ENCODE measurements at places on chromosomes 13 and 19.
A peak's percentile ranks its signal among the peaks of the same experiment; 100 is the strongest.

DNA sequence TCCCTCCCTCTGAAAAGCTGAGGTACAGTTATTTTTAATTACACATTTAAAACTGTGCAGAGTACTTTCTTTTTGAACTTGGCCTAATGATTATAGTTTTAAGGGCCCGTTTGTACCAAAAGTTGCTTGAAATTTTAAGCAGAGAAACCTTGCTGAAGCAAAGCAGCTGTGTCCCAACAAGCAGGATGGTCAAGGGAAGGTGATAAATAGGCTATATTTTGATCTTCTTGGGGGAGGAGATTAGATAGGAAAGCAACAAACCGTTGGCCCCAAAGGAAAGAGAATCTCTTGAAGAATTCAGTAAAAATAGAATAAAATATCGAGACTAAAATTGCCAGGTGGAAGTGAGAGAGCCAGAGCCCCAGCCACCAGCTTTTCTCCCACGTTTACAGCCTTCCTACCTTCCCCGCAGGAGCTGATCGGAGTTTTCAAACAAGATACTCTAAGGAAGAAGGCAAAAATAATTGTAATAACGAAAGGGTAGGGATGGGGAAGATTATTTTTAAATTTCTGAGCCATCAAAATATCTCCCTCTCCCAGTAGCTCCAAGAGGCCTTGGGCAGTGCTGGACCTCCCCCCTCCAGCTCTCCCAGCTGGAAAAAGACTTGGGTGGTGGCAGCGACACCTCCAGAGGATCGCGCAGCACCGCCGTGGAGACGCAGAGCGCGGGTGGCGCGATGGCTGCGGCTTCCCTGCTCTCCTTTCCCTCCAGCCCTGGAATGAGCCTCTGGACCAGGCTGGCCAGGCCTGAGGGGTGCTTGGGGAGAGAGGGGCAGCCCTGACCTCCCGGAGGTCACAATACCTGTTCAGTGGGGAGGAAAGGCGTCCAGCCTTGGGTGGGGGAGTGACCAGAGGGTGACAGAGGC, 5.8 kb downstream of the ZIC2 start:
- DNase-seq = no peak

DNA sequence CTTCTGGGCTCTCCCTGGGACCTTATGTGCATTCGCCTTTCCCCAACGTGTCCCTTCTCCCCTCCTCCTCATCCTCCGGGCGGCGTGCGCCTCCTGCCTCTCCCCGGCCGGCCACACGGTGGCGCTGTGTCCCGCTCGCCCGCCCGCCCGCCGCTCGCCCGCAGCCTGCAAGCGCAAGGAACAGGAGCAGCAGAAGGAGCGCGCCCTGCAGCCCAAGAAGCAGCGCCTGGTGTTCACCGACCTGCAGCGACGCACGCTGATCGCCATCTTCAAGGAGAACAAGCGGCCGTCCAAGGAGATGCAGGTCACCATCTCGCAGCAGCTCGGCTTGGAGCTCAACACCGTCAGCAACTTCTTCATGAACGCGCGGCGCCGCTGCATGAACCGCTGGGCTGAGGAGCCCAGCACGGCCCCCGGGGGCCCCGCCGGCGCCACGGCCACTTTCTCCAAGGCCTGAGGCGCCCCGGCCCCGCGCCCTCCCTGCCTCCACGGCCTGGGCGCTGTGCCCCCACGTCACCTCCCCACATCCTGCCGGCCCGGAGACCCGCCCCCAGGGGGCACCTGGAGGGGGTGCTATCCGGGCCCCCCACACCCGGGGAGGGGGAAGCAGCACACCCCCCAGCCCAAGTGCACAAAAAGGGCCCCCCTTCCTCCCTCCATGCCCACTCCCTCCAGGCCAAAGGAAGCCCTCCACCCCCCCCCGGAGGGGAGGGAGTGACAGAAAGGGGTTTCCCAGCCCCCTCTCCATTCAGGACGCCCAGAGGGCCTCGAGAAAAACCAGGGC, 21.9 kb downstream of the ONECUT3 start:
- DNase-seq = no peak

DNA sequence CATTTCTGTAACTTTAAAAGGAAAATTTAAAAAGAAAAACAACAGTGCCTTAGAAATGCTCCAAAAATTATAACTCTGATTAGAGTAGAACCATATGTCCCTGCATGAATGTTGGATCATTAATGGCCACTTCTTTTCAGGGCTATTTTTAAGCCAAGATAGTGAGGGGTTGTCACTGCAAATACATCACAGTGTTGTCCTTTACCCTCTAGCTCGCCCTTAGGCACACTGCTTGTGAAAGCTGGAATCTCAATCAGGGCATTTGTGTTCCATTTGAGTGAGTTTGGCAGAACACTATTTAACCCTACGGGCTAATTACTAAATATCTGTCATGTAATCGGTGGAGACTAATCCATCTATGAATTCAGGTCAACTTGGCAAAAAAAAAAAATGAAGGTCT, 212.2 kb downstream of the NHLRC3 start:
- DNase-seq = no peak

DNA sequence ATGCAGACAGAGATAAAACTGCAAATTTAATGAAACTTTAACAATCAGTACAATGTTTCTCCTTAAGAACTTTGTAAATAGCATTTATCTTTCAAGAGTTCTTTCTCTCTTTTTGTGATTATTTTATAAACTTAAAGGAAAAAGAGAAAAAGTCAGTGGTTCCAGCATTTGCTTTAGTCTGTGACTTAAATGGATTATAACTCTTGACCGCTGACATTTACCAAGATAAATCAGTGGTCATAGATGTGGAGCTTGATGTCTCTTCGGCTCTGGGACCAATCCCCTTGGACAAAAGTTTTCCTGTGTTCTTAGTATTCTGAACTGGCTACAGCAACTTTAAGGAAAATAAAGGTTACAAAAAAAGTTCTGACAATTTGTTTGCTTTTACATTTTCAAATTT, 162.6 kb downstream of the TM9SF2 start:
- no peak for DNase-seq

GRCh38 chr13:48018637-48019036, 17.6 kb upstream of the SUCLA2 start:
- DNase-seq = no peak

DNA sequence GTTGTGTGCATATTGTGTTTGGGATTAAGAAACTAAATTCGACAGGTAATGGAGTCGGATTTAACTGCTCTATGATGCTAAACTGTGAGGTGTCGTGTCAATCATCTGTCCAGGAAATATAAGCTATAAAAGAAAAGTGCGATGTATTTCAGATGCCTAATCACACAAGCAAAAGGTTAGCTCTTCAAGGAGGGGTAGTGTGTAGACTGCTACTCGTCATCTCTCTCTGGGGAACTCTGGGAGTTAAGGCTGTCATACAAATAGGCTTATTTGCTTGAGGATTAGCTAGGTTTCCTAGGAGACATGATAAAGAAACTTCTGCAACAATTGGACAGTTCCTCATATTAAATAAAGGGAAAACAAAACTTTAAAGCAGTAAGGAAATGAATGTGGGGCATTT, 462.1 kb downstream of the OLFM4 start:
- DNase-seq = no peak

- DNase-seq = no peak
These were observed 45.4 kb downstream of the ZIC5 start for GRCh38 chr13:99926014-99926731.

DNA sequence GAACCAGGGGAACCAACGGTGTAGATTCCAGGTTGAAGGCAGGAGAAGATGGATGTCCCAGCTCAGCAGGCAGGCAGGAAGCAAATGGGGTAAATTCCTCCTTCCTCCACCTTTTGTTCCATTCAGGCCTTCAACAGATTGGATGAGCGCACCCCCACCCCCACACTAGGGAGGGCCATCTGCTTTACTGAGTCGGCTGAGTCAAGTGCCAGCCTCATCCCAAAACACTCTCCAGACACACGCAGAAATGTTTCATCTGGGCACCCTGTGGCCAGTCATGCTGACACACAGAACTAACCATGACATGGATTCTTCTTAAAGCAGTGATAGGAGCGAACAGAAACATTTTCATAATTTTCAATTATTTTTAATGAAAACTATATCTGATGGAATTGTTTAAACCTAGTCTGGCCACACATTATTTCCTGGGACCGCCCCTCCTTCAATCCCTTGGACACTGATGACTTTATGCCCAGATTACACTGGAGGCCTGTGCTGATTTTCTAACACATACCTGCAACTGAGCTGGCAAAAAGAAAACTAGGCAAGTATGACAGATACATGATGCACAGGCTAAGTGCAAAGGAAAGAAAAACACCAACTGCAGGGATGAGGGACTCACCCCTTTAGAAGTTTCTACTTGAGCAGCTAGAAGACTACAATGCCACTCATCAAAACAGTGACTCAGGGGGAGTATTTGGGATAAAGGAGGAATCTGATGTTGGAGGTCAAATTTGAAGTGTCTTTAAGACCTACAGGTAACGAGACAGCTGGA, 154.2 kb downstream of the TNFRSF19 start:
- DNase-seq = no peak

DNA sequence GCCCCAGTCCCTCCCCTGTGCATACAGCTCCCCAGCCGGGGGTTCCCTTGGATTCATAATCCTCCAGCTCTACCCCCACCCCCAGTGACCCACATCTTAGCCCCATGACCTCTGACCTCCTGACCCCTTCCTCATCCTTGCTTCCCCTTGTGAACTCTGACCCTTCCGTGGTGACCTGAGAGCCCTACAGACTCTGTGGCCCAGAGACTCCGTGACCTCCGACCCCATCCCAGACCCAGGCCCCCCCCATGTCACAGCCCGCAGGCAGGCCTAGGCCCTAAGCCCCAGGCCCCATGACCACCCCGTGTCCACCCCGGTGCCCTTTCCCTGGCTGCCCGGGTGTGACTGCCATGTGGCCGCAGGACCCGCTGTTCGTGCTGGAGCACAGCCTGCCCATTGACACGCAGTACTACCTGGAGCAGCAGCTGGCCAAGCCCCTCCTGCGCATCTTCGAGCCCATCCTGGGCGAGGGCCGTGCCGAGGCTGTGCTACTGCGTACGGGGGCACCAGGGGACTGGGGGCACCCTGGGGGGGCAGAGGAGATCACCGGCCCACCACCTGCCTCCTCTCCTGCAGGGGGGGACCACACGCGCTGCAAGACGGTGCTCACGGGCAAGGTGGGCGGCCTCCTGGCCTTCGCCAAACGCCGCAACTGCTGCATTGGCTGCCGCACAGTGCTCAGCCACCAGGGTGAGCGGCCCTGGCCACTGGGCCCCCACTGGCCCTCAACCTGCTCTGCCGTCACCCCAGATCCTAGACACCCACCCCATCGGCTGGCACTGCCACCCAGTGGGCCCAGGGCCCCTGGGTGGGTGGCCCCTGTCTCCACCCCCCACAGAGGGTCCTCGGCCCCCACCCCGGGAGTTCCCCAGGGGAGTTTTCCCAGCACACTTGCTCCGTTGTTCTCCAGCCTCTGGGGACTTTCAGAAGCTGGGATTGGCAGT, 2.4 kb upstream of the SPIB start:
- no peak for DNase-seq

- DNase-seq = no peak
These were observed 80.3 kb upstream of the KLHL1 start for GRCh38 chr13:70188567-70188966.

DNA sequence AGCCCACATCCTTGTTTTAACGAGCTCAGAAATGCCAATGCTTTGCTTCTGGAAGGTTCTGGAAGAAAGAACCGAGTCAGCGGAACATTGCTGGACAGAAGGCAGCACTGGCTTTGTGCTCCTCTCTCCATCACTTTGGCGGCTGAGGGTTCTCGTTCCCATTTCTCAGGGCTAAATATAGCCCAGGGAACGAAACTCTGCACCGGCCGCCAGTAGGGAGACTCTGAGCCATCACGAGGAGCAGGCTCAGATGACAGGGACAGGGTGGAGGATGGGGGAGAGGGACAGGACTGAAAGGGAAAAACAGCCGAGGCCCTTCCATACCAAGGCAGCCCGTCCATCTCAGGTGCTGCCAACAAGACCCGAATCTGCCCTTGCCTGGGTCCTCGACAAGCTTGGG, 166.4 kb downstream of the CACNA1A start:
- DNase-seq = no peak

- DNase-seq = no peak
These were observed 96.6 kb downstream of the SIPA1L3 start for GRCh38 chr19:38003438-38004185.

- peak; percentile 58 for DNase-seq
These were observed 1.3 kb upstream of the HNRNPL start for GRCh38 chr19:38850976-38851621.

- no peak for DNase-seq
These were observed 711.4 kb downstream of the DIAPH3 start for GRCh38 chr13:59452189-59452890.

DNA sequence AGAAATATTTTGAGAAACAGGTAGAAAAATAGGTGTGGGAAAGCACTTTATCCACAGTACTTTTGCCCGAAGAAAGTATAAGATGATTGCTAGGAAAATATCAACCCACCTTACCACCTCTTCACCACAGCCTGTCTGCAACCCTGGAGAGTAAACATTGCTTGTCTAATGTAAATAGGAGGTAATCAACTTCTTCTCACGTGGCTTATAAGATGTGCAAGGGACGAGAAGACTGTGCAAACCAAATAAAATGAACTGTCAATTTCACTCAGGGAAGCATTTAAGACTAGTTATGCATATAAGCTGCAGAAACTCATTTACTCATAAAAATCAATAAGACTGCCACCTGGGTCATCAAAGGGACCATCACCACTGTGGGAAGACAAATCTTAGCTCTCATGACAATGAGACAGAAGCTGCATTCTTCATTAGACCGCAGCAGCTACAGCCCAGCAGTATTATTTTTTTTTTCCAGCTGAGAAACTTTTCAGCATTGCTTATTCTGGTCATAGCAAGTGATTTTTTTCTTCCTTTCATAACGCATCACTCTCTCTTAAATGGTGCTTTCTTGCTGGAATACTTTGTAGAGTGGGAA, 807.7 kb upstream of the GPC6 start:
- DNase-seq = no peak

GRCh38 chr13:111420113-111420876, 99.9 kb downstream of the TEX29 start:
- no peak for DNase-seq

- DNase-seq = no peak
These were observed 65.4 kb upstream of the ZNF91 start for GRCh38 chr19:23460656-23461055.

DNA sequence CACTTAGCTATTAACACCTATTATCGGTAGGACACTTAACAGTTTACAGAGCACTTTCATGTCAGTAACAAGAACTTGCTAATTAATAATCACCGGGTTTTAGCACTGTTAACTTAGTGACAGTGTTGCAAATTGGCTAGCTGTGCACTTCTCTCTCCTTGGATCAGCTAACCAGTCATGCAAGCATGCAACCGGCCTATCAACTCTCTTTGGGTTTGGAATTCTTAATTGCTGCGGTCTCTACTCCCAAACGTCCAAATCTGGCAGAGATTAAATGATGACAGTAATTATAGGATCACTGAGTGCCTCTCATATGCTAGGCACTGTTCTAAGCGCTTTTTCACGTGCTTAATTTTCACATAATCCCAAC, 1.2 kb downstream of the EPS15L1 start:
- DNase-seq = no peak

- DNase-seq = no peak
These were observed 3.0 kb upstream of the CCNP start for GRCh38 chr19:40229484-40229883.

- DNase-seq = no peak
These were observed 10.8 kb upstream of the CEACAM1 start for GRCh38 chr19:42538841-42539709.

- DNase-seq = no peak
These were observed 4.5 kb downstream of the PSMD8 start for GRCh38 chr19:38378866-38379265.

Data from stimulated activated naive CD8-positive, alpha-beta T cell treated with anti-CD3 and anti-CD28 coated beads, Interleukin-15, amount 100 ng/mL, for 72 hours (primary cell).